HCT116 (cell line): ENCODE measurements at places on chromosomes 11 and 22. TPM values are rescaled to one million over a fixed set of nuclear protein-coding genes. Genes with fewer than 3 reads are reported as not detected.
A peak's percentile ranks its signal among the peaks of the same experiment; 100 is the strongest.

The NAALADL1 gene
- total RNA-seq: not detected

DNA sequence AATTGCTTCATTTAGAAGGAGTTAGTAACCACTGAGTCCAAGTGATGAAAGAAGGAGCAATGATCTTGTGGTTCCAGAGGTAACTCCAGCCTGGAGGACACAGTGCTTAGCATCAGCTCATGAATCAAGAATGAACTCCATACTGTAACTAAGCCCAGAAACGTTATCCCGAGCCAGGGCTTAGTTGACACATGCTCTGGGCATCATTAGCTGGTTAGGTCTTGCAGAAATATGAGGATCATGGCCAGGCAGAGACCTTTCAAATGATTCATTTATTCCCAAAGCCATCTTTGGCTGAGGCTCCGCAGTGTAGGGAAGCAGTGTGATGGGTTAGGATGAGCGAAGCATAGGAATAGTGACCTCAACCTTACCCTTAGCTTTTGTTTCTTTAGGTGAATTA is 277.4 kb downstream of the FAM76B start:
- no peak for DNase-seq
- no peaks in the 10 kb centered on the region for H3K36me3 ChIP-seq
- H3K27ac ChIP-seq: no peak overlapping the region
- H3K4me3 ChIP-seq: no peak overlapping the region
- peaks cover 33% of the 10 kb centered on the region; the same call in 1 of the 2 replicates for H3K27me3 ChIP-seq

- no peaks in the 10 kb centered on the region for H3K27me3 ChIP-seq
- DNase-seq: peak; percentile 82
- no peaks in the 10 kb centered on the region for H3K36me3 ChIP-seq
- H3K27ac ChIP-seq: peak overlapping the region; percentile 56
Measured at GRCh38 chr11:124746621-124747243, 5.3 kb downstream of the VSIG2 start.

DNA sequence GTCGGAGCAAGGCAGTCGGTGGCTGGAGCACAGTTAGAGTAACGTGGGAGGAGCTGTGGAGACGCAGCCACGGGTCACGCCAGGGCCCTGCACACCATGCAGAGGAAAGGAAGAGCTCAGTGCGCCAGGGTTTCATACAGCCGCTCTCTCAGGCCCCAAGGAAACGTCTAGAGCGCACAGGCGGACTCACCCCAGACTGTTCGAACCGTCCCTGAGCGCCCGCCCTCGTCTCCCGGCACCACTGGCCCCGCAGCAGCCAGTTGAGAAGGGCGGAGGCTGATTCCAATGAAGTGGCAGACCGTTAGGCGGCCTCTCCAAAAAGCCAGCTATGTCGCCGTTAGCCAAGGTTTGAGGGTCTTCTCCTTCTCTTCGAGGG is 483 bp upstream of the HYLS1 start:
- H3K27ac ChIP-seq: peak overlapping the region; percentile 91
- DNase-seq: no peak
- peak overlapping the region; percentile 81 for H3K4me3 ChIP-seq
- no peaks in the 10 kb centered on the region for H3K27me3 ChIP-seq
- H3K4me1 ChIP-seq: peaks cover 25% of the 10 kb centered on the region

DNA sequence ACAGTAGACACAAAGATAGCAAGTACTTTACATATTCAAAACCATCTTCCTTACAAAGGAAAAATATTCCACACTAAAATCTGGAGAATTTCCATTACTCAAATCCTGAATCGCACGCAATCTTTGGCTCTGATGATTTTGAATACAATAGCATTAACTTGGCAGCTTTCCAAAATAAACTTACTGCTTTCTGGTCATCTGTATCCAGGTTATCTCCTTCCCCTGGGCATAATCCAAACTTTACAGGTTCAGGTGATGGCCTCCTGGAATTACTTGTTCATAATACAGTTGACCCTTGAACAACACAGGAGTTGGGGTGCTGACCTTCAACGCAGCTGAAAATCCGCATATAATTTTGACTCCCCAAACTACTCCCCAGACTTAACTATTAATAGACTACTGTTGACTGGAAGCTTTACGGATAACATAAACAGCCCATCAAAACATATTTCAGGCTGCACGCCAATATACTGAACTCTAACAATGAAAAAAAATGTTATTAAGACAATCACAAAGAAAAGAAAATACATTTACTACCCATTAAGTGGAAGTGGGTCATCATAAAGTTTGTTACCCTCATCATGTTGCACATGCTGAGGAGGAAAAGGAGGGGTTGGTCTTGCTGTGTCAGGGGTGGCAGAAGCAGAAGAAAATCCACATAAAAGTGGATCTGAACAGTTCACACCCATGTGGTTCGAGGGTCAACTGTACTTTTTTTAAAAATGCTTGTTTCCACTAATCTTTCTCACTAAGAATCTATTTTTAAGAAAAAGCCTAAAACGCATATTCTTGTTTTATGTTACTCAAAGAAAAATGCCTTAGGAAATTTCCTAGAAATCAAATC is 6.5 kb downstream of the MTMR2 start:
- H3K36me3 ChIP-seq: no peaks in the 10 kb centered on the region
- no peak for DNase-seq
- no peak overlapping the region for H3K27ac ChIP-seq
- no peaks in the 10 kb centered on the region for H3K4me1 ChIP-seq
- no peak overlapping the region for H3K4me3 ChIP-seq

The FKBP2 gene
- total RNA-seq: 69.2 TPM

GRCh38 chr22:50269970-50270665 is at the start of gene MAPK11:
MAPK11 (minus strand) TSS chr22:50270380; CDS start chr22:50270292, 88 bp downstream.
- DNase-seq: no peak
- H3K4me3 ChIP-seq: peak within 1 kb of the TSS; percentile 65
- H3K27me3 ChIP-seq: no peaks in the 10 kb centered on the region
- H3K4me1 ChIP-seq: peaks cover 48% of the 10 kb centered on the region
- peak within 1 kb of the TSS; percentile 51 for H3K27ac ChIP-seq
- no peaks in the 10 kb centered on the region for H3K36me3 ChIP-seq

GRCh38 chr11:41954034-41954433 is 494.6 kb upstream of the LRRC4C start:
- DNase-seq: no peak
- no peaks in the 10 kb centered on the region for H3K27me3 ChIP-seq
- H3K27ac ChIP-seq: no peak overlapping the region
- H3K36me3 ChIP-seq: no peaks in the 10 kb centered on the region
- H3K4me1 ChIP-seq: no peaks in the 10 kb centered on the region

The KIAA1671 gene
- 36.8 TPM for total RNA-seq
